ENCODE measurements at places on chromosomes 3 and 15. TPM values are rescaled to one million over a fixed set of nuclear protein-coding genes. Genes with fewer than 3 reads are reported as not detected.

Gene GTF2E1
- 11.7 TPM for total RNA-seq

Gene FBXW12
- total RNA-seq: not detected

Gene CCR9
- total RNA-seq: not detected

Gene NANOGP8
- total RNA-seq: not detected

Gene GOLGA8G
- total RNA-seq: not detected

Gene ATP10A
- total RNA-seq: 14.9 TPM

Gene STRIT1
- not detected for total RNA-seq

Gene IGSF11
- under 0.01 TPM for total RNA-seq

Gene HYAL3
- total RNA-seq: 10.6 TPM

Gene TOPBP1
- total RNA-seq: 22.5 TPM

Gene GRM7
- not detected for total RNA-seq

Gene P2RY14
- not detected for total RNA-seq

Gene GHRL
- total RNA-seq: not detected

Measured in smooth muscle cell of the pulmonary artery (primary cell).